ENCODE measurements at places on chromosomes 13 and 19.

GRCh38 chr19:17234911-17235299, 8.9 kb downstream of the OCEL1 start:
- DNase-seq, result no peak

GRCh38 chr13:98103942-98104880, 38.7 kb upstream of the FARP1 start:
- no peak for DNase-seq

DNA sequence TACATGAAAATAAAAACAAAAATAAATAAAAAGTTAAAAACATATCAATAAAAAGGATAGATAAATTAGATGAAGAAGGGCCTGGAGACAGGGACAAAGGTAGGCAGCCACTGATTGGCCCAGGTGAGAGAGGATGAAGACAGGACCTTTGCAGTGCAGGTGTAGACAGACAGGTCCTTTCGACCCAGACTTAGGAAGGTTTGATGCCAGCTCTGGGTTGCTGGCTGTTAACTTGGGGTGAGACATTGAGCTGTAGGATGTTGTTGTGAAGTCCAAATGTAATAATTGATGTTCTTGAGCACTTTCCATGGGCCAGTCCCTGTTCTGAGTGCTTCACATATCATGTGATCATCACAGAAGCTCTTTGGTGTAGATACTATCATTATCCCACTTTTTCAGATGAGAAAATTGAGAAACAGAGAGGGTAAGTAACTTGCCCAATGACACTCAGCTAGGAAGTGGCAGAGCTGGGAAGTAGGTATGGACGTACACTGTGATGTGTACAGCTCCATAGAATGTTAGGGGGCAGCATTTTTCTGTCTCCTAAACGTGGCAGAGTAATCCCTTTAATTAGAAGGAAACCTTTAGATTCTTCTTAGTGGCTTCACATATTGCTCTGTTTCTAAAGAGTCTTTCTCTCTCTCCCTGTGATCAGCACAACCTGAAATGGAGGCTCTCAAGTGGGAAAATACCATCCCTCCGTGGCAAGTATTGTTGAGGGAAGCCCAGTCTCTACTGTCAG, 76.0 kb upstream of the STK24 start:
- no peak for DNase-seq

DNA sequence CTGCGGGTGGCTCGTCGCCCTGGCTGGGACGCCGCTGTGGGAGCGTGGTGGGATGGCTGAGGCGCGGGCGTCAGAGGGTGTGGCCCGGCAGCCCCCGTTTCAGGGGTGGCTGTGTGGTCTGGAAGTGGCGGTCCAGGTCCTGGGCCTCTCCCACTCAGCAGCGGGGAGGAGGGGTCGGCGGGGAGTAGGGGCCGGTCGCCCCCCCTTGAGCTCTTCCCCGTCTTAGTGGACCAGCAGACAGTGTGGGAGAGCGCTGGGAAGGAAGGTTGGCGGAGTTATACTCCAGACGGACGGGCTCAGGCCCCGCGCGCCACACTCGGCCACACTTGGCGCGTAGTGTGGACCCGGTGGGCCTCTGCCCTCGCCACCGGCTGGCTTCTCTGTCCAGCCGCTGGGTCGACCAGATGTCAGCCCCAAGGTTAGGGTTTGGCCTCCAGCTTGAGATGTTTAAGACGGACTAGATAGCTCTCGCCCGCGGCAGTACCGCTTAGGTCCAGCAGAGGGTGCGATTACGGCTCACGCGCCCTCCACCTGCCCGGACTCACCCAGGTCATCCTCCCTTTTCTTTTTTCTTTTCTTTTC, 21.7 kb upstream of the ZNF429 start:
- DNase-seq, result peak; percentile 24

GRCh38 chr13:74979703-74980102, 502.3 kb downstream of the TBC1D4 start:
- DNase-seq, result no peak

- DNase-seq, result no peak
Measured at GRCh38 chr13:109816112-109816807, 29.9 kb upstream of the IRS2 start.

DNA sequence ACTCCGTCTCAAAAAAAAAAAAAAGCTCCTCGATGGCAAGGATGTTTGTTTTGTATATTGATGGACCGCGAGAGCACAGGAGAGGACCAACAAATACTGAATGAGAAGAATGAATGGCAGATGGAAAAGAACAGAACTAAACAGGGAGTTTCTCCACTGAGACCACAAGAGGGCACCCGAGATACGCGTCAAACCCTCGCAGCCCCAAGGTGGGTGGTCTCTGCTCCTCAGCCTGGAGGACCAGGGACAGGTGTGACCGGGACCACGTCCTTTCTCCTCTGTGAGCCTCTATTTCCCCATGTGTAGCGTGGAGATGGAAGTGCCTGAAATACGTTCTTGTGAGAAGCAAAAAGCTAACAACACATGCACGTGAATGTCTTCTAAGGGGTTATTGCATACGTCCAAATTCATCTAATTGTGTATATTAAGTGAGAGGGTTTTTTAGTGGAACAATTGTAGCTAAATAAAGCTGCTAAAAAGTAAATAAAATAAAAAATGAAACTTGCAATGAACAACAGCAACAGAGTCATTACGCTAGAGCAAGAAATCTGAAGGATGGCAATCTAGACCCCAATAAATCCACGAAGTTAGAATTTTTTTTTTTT, 8.3 kb upstream of the CDC42EP5 start:
- DNase-seq, result peak; percentile 67

DNA sequence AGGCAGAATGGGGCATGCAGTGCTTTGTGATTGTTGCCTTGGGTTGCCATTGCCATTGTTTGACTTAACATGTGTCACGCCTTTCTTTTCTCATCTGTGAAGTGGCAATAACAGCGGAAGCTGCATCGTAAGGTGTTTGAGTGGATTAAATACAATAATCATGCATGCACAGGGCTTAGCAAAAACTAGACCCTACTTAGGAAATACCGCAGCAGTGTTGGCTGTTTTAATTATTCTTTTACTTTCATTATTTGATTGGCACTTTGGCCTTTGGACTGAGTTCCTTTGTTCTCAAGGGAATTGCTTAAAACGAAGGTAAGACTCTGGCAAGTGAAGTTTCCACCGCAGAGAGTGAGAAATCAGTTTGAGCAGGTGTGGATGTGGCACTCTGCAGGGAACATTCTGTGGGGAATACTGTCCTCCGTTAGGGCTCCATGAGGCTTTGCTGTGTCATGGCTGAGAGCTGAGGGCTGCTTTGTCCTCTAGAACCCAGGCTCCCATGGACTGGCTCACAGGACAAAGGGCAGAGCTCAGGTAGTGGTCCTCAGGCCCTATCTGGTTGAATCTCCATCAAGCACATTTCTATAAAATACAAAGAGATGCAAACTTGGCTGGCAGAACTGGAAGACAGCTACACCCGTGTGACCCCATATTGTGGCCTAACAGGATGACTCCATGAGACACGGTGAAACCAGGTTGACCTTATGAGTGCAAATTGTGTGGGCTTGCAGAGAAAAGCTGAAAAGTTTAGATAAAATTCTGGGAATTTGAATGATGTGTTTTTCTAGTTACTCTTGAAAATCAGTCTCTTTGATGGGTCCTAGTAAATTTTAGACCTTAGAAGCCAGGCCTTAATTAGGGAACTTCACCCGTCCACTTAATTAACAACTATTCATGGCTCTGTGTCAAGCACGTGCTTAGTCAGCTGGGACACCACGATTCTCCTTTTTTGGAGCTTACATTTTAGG, 407.2 kb downstream of the KCNRG start:
- DNase-seq, result no peak

GRCh38 chr19:41437944-41438574, 1.7 kb downstream of the DMAC2 start:
- no peak for DNase-seq

DNA sequence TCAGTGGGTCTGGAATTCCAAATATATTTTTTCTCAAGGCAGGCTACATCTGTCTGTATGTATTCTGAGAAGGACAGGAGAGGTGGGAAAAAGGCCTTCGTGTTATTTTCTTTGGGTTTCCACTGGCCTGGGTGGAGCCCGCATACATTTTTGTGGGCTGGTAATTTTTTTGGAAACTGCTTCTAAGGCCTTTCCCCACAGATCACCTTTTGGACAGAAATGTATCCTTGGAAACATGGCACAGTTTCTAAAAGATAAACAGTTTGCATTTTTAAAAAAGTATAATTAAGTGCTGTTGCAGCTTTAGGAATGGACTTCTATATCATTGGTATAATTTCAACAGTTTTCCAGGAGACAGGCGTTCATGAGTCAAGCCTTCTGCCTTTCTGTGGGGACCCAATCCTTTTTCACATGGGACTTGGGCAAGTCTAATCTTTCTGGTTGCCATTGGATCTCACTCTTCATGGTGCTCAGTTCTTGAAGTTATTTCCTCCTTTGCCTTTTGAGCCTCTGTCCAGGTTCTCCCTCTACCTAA, 8.9 kb downstream of the RFX2 start:
- DNase-seq, result no peak

- DNase-seq, result peak; percentile 62
Measured at GRCh38 chr19:4831304-4831978, at the start of gene TICAM1. Gene TICAM1, minus strand, starts transcription at chr19:4831712. Its CDS starts 13,335 bp downstream, at chr19:4818377.

- DNase-seq, result no peak
Measured at GRCh38 chr19:45500918-45501729, 2.9 kb downstream of the PPM1N start.

DNA sequence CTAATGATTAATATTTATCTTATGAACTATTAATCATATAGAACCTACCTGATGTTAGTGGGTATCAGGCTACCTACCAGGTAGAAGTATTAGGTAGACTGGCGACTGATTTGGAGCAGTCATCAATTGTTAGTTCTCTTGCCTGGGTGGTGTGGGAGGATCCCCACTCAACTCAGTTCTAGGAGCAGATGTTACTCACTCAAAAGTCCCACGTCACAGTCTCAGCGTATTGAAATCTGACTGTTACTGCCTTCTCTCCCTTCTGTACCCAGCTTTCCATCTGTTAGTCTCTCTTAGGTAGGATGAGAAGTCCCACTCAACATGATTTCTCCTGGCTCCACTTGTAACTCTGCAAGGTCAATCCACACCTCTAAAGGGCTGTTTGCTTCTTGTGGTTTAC, 102.7 kb downstream of the OLFM4 start:
- DNase-seq, result no peak

GRCh38 chr13:106628936-106629659, 61.2 kb upstream of the ARGLU1 start:
- DNase-seq, result no peak

DNA sequence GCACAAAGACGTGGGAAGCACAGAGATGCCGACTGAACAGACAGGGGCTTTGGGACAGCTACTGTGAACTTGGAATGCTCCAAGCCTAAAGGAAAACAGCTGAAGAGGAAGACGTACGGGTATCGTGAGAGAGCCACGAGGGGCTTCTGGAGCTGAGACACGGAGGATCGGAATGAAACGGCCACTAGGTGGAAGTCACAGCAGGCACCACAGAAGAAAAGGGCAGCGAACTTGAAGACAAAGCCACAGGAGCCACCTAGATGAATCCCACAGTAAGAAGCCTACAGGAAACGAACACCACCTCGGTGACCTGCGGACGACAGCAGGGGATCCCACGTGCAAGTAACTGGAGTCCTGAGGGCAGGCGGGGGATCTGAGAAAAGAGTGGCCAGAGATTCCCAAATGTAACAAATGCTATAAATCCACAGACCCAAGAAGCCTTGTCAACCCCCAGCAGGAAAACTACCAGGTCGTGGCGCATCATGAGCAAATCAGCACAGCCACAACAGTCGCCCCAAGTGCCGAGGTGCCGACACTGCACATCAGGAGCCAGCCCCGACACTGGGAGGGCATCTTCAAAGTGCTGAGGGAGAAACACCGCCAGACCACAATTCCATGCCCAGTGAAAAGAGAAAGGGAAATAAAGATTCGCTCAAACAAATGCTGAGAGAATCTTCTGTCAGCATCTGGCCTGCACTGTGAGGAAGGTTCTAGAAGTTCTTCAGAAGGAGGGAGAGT, 39.3 kb upstream of the ISYNA1 start:
- no peak for DNase-seq

DNA sequence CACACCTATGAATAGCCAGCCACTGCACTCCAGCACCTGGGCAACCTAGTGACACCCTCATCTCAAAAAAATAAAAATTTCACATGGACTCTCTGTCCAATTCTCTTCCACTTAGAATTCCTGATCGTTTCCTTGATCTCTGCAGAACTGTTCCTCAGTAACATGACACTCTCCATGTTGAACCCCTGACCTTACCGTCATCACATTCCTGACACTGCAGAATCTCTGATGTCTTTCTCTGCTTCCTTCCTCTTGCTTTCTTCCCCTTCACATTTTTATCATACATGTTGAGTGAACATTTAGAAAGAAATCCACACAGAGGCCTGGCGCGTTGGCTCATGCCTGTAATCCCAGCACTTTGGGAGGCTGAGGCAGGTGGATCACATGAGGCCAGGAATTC, 15.0 kb downstream of the ZNF114 start:
- no peak for DNase-seq

Data from retina (tissue), 1 donor.